ENCODE measurements at places on chromosomes 5 and 9.

GRCh38 chr9:132156262-132156661 is 5.6 kb upstream of the NTNG2 start:
- DNase-seq: no peak

DNA sequence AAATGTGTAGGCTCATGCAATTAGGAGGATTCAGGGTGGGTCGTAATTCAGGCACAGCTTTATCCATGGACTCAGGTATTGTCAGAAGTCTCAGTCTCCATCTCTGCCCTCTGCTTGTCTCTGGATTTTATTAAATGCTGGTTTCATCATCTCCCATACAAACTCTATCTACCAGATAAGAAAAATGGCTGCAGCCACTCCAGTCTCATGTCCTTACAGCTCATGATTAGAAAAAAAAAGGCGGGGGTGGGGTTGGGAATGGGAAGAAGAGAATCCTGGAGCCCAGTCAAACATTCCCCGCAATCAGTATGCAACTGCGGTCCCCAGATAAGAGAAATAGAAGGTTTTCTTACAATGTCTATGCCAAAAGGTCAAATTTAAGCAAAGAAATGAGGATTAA is 7.6 kb upstream of the FBXO38 start:
- no peak for DNase-seq

- DNase-seq: no peak
Observed at GRCh38 chr5:24142341-24142740, 502.4 kb downstream of the CDH10 start.

GRCh38 chr9:136634904-136635303 is 27.8 kb upstream of the EGFL7 start:
- DNase-seq: no peak

DNA sequence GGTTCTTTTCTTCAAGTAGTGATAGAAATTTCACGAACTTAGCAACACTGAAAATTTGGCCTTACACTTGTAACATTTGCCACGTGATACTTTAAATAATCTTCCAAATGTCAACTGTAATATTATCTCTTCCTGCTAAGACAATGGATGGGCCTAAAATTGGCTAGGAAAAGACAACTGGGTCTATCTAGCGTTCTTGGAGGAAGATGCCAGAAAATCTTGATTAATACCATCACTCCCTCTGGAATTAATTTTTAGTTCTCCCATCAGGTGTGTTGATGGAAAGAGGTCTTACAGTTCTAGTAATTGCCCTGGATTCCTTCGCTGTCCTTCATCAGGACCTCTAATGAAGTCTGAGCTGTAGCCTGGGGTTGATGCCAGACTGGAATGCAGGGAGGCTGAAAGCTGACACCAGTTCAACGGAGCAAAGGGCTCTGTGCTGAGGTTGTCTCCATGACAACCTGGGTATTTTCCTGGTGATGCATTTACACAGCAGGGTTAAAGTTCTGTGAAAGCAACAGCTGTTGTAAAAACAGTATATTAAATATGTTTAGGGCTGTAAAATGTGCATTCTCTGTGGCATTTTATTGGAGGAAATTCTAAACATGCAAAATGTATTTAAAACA is 92.3 kb downstream of the GAS1 start:
- no peak for DNase-seq

DNA sequence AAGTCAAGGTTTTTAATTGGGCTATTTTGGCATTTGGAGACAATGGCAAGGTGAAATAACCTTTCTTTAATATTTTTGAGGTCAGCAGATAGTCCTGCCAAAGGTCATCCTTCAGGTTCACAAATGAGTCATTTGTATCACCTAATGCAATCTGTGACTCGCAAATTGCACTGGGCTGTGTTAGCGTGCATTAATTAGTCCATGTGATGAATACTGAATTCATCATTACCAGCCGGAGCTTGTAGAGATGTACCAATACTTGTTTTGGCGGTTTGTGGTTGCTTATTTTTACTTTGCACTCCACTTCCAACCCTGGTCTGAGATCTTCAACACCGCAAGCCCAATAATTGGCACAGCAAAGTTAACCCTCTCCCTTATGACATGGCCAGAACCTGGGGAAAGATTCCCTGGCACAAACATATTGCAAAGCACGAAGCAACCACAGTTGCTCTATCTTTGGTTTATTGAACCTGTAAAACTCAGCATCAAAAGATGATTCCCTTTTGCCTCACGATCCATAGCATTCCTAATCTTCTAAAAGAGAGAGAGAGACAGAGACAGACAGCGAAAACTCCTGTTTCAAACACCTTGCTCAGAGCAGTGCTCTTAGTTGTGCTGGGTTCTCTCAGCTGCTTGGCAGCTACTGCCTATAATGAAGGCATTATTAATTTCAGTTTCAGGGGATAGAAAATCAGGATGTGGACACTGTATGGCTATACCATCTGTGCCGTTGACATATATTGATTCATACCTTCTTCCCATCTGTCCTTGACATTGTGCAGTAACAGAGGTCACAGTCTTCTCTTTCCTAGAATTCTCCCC is 178.1 kb downstream of the EBF1 start:
- DNase-seq: no peak

DNA sequence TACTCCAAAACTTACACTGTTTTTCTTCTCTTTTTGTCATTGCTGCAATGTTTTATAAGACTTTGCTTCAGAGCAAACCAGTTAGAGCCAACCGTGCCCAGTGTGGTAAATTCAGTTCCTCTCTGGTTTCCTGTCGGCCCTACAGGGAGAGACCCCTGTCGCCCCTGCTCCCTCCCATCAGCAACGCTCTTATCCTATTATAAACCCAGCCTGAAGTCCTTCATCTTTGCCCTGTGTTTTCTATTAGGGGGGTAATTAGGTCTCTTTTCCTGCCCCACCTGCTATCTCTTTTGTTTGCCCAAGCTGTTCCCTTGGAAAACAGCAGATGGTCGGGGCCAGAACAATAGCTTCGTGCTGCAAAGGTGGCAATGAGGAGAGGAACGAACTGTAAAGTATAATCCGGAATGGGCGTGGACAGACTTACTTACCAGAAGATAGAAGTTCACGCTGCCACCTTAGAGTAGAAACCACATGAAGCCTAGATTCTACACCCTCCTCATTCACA is 21.4 kb upstream of the OTULINL start:
- no peak for DNase-seq

GRCh38 chr9:136942112-136942880 is 2.2 kb downstream of the FBXW5 start:
- no peak for DNase-seq

- DNase-seq: no peak
Observed at GRCh38 chr5:157672976-157673375, 1.6 kb downstream of the C5orf52 start.

DNA sequence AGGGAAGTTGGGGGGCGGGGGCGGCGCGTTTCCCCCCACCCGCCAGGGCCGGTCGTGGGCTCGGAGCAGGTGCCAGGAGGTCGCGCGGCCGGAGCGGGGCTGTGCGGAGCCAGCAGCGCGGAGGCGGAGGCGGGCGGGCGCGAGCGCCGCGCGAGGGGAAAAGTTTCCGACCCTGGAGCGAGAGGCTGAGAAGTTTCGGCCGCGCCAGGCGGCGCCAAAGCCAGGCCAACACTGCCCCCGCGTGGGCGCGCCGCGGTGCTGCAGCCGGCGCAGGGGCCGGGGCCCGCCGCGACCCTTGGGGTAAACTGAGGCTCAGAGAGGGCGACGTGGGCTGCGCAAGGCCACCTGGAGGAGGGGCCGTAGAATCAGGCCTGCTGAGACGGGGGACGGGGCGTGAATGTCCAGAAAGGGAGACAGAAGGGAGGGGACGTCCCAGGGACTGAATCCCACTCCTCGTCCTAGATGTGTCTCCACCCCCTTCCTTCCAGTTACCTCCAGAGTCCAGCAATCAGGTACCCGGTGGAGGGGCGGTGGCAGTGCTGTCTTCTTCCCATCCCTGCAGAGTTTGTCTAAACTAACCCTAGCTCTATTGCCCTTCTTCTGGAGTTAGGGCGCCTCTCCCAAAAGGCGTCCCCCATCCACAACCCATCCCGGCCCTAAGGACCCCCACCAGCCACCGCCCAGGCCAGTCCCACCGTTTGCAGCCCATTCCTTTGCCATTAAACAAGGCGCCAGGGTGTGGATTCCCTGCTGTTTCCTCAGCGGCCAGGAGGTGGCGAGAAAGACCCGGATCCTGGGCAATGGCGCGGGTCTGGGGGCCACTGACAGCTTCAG is 10.2 kb downstream of the C9orf50 start:
- DNase-seq: peak; percentile 71

- DNase-seq: no peak
Observed at GRCh38 chr5:153613672-153614071, 123.2 kb downstream of the GRIA1 start.

GRCh38 chr5:43855452-43855851 is 252.5 kb downstream of the NNT start:
- DNase-seq: no peak

- no peak for DNase-seq
Observed at GRCh38 chr9:17005056-17005823, 129.6 kb upstream of the CNTLN start.

DNA sequence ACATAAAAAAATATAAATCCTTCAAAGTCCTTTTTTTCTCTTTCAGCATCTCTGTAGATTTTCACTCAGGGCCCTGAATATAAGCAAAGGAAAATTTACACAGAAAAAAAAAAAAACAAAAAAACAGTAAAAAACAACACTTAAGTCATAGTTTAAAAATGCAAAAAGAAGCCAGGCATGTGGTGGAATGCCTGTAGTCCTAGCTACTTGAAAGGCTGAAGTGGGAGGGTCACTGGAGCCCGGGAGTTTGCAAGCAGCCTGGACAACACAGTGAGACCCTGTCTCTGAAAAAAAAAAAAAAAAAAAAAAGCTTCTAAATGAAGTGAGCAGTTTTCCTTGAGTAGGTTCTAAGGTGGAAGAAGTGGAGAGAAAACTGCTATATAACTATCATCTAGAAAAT is 55.0 kb upstream of the BNC2 start:
- no peak for DNase-seq

DNA sequence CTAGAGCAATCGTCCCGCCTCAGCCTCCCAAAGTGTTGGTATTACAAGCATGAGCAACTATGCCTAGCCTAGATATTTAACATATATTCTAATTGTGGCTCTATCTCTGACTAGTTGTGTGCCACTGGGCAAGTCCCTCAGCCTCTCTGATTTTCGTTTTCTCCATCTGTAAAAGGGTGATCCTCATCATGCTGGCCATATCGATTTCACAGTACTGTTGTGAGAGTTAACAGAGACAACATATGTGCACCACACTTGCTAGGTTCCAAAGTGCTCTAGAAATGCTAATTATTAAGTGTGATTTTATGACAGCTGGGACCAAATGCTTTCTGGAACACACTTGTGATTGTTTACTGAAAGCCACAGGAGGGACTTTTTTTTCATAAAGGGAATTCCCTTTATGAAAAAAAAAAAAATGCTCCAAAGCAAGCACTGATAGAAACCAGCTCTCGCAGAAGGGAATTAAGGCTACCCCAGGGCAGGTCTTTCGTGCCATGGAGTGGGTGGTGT is 78.5 kb upstream of the EPB41L4B start:
- DNase-seq: no peak

DNA sequence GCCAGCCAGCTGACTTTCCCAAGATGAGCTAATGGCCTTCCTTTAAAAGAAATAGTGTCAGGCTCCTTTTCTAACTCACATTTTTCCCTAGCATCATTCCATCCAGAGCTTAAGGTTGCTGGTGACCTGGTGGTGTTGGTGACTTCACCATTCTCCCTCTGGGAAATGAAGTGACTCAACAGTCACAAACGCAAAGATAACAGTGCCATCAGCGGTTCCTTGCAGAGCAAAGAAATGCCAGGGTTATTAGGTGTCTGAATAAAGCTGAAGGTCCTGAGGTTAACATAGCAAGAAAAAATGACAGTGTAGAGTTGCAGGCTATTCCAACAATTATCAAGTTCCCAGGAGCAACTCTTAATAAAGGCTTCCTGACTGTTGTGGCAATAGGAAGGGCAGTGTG is 111.8 kb upstream of the SLC44A1 start:
- no peak for DNase-seq

DNA sequence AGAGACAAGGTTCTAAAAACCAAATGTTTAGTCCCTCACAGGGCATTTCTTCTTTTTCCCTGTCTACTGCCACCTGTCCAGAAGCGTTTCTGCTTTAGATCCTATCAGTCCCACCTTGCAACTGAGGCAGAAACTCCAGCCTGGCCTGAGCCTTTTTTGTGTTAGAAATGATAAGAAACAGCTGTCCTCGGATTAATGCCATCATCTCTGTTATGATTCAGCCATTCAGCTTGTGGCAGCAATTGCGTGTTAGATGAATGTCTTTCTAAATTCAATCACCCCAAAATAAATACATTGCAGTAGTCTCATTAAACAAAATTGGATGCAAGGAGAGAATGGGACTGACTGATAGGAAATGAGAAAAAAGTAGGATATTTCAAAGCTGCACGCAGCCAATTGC is 28.3 kb upstream of the FRMPD1 start:
- DNase-seq: no peak

- peak; percentile 14 for DNase-seq
Observed at GRCh38 chr5:35248843-35249780, 18.8 kb upstream of the PRLR start.

DNA sequence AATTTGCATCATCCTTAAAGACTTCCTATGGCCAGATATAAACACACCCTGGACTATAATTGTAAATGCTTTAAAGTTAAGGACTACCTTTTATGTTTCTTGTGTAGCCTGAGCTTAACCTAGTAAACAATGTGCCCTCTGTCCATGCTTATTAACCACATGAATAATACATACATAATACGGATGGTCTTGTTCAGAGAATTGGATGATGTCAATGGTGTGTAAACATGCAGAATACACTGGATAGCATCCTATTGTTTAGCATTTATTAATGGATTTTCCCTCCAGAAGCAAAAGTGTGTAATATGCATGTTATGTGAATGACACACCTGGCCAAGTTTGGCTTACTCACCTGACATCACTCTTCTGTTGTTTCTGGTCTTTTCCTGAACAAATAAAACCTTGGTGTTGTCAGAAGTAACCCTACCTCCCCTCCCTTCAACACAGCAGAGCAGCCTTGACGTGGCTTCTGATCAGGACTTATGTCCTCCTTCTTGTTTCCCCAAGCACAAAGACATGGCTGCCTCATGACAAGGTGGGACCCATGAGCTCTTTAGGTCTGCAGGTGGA is 517.9 kb downstream of the MTRR start:
- no peak for DNase-seq

- DNase-seq: no peak
Observed at GRCh38 chr5:142846406-142846805, 76.2 kb downstream of the ARHGAP26 start.

- DNase-seq: no peak
Observed at GRCh38 chr5:78008356-78008967, 232.3 kb upstream of the TBCA start.

GRCh38 chr9:133134388-133135145 is 13.5 kb upstream of the RALGDS start:
- DNase-seq: no peak

GRCh38 chr9:96875461-96876142 is 21.3 kb upstream of the ZNF782 start:
- peak; percentile 86 for DNase-seq

DNA sequence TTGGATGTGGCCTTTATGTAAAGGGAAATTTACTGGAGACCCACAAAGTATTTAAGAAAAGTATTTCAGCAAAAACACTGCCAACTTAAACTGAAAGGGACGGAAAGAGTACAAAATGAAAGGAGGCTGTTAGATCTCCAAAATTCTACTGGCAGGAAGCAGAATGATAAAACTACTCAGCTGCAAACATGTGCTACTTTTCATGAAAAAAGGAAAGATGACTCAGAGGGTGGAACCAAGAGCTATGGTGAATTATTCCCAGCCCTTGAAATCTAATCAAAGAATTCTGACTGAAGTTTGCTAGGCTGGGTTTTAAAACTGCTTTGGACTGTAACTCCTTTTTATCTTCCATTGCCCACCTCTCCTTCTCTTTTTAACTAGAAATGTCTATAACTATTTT is 58.6 kb upstream of the ZBED3 start:
- DNase-seq: no peak

- no peak for DNase-seq
Observed at GRCh38 chr9:734831-735511, 106.5 kb upstream of the DMRT1 start.

Data from T-helper 2 cell (primary cell).